Stimulated activated CD8-positive, alpha-beta memory T cell treated with anti-CD3 and anti-CD28 coated beads, Interleukin-12 subunit alpha, Interleukin-12 subunit beta, amount 100 ng/mL, for 1 hour (primary cell): ENCODE measurements at places on chromosomes 4 and X.

DNA sequence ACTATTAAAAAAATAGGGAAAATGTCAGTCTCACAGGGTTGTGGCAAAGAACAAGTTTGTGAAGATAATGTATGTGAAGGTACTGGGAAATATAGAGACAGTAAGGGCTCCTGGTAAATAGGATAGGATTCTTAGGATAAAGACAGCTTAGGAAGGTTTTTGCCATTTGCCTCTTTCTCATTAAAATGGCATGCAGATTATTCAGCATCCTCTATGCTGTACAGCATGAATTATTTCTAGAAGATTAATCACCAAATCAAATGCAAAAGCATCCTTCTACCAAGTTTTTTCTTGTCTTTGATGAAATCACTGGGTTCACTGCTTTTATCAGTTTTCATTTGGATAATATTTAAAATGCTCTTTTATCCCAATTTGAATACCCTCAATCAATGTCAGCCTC lies 142.8 kb downstream of the NDST3 start:
- no peak for DNase-seq

GRCh38 chrX:31349515-31349914 lies 277.7 kb upstream of the FTHL17 start:
- DNase-seq, result no peak

DNA sequence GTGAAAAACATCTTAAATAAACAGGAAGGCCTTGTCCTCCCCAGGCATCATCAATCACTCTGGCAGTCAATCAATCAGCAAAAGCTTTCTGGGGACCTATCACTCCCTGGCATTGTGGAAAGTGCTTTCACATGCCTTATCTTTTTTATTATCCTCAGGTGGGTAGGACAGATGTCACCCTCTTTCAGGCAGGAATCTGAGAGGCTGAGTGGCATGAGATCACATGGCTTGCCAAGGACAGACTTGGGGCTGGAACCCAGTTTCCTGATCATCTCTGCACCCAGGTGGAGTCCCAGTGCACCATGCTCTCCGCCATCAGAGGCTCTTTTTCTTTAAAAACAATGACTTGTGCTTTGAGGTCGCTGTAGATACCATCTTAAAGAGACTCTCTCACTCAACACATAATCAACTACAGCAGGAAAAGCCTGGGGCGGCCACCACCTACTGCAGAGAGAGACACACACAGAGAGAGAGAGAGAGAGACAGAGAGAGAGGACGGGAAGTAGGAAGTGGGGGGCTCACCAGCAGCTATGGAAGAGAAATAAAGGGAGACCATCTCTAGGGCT lies 282.7 kb downstream of the PTTG2 start:
- DNase-seq, result no peak

DNA sequence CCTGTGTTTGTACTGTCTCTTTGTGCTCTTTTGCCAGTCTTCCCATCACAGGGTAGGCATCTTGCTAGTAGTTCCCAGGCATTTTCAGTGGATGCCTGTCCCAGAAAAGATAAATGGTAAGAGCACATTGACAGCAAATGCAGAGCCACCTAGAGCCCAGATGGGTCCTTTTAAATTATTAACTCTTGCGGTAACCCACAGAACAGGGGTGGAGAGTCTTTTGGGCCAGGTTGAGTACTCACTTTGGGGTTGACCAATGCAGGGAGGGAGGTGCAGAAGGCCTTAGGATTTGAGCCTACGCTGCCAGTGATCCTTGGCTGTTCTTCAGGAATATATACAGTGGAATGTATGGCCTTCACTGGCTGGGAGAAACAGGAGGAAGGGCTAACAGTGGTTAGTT lies 173.8 kb downstream of the MSN start:
- no peak for DNase-seq

GRCh38 chrX:108209006-108209554 lies 117.5 kb downstream of the ATG4A start:
- DNase-seq, result no peak

DNA sequence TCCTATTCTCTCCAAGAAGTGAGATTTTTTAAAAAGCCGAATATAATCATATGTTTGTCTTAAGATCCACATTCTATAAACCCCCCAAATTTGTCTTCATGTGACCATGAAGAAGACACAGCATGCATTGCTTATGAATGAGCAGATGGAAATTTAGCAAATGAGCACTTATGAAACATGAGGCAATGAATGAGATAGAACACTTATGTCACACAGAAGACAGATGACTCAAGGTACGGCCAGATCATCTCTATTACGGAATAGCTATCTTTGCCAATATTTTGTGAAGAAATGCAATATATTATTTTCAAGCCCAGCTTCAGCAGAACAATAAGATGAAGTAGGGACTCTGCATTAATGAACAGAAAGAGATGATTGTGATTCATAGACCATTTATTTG lies 21.4 kb downstream of the PHEX start:
- DNase-seq, result no peak

DNA sequence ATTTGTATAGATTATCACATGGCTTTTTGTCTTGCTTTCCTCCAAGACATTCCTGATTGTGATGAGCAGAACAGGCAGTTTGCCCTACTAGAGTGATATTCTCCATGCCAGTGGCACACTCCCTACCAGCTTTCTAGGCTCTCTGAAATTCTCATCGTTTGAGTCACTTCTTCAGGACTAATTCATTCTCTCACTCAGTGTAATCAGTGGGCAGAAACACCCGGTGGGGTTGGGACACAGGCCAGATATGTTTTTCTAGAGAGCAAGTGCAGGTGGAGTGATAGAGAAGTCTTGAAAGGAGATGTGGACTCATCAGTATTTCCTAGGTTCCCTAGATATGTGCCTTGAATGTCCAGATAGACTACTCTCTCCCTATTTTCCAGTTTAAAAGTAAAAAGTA lies 13.1 kb downstream of the RAB33A start:
- no peak for DNase-seq

- DNase-seq, result no peak
Observed at GRCh38 chr4:40225497-40225896, 28.7 kb downstream of the RHOH start.

DNA sequence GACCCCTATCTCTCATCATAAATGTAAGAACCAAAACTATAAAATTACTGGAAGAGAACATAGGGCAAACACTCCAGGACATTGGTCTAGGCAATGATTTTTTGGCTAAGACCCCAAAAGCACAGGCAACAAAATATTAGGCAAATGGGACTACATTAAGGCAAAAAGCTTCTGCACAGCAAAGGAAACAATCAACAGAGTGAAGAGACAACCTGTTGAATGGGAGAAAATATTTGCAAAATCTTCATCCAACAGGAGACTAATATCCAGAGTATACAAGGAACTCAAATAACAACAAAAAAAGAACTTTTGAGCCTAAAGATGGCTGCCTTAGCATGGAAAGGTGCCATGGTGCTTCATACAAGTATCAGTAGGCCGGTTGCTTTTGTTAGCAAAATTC lies 111.1 kb upstream of the FMR1 start:
- no peak for DNase-seq

- no peak for DNase-seq
Observed at GRCh38 chr4:94544811-94545210, 93.1 kb downstream of the PDLIM5 start.

DNA sequence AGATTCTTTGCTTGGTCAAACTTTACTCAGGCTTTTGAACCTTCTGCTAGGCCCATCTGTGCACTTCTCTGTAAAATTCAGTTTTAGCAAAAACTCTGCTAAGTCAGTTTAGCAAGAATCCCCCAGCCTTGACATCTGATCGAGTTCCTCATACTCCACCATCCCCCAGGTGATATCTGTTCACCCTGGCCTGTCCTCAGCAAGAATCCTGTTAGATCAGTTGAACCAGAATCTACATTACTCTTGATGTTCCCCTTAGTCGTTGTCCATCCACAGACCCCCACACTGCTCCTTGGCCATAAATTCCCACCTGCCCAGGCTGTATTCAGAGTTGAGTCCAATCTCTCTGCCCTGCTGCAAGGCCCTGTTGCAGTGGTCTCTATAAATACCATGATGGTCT lies 162.6 kb downstream of the ZNF674 start:
- DNase-seq, result no peak

DNA sequence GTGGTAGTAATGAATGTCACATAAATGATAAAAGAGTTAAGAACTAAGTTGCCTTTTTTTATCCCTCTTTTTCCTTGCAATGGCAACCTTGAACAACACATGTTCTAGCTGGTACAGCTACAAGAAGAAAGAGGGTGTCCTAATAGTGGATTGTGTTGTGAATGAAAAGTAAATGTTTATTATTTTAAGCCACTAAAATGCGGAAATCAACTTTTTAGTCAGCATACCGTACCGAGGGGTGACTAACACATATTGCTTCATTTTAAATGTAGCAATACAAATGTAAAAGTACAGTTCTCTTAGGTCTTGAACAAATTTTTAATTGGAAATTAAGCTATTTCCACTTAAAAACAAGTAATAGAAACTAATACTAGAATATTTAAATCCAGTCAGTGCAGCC lies 17.7 kb upstream of the AP1AR start:
- no peak for DNase-seq

DNA sequence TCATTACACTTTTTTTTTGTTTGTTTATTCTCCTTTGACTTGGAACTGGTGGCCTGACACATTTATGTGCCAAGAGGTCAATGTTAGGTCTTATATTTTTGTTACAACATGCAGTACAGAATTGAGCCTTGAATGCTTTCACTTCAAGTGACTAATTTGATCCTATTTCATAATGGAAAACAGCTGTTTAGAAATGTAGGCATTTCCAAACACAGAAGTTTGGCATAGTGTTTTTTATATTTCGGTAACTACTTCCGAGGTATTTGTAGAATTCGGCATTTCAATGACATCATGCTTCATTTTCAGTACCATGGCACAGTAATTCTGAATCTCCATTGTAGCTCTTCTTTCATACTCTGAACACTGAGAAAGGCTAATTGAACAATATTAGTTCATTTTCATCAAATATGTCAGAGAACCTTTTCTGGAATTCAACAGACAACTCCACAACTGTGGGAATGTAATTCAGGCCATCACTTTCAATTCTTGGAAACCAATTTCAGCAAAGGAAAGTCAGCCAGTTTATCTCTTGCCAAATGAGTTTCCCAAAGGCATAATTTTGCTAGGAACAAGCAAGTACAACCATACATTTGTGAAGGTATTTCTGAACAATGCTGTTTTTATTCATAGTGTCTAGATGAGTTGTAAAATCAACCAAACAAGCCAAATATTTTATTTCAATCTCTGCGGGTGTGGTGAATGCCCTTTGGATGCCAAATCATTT lies 11.4 kb downstream of the FAM120C start:
- no peak for DNase-seq

DNA sequence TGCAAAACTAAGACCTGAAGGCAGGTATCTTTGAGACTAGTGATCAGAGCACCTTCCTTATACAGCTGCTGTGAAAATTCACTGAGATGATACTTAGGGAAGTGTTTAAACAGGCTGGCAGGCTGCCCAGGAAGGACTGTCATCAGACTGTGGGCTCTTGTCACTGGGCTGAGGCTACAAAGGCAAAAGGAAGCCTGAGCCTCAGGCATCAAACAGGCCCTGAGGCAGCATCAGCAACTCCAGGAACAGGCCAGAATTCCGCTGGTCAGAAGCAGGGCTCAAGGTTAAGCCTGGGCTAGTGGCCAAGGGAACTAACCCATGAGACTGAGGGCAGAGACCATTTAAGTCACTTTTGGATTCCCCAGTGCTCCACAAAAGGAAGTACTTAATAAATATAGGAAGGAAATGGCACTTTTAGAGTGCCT lies 12.8 kb downstream of the PJA1 start:
- DNase-seq, result no peak

DNA sequence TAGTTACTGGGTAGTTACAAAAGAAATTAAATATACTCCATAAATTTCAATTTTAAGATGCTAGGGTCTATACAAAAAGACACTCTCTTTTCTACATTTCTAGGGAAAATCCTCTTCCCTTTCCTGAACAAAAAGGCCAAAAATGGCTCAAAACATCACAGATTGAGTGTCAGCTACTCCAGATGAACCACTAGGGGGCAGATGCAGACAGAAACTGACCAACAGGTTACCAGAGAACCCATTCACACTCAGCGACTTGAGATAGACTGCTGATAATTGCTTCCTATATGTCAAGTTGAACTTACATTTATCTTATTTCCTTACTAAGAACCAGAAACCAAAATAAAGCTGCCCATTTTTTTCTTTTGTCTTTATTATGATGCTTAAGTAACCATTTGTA lies 83.4 kb upstream of the MID1IP1 start:
- DNase-seq, result no peak

- no peak for DNase-seq
Observed at GRCh38 chr4:85445050-85445639, 29.8 kb upstream of the ARHGAP24 start.

- no peak for DNase-seq
Observed at GRCh38 chr4:147960971-147961370, 229.1 kb downstream of the ARHGAP10 start.

GRCh38 chr4:58564695-58565475 lies 1454.7 kb upstream of the IGFBP7 start:
- no peak for DNase-seq

GRCh38 chr4:72405417-72405816 lies 163.6 kb downstream of the ADAMTS3 start:
- DNase-seq, result no peak

DNA sequence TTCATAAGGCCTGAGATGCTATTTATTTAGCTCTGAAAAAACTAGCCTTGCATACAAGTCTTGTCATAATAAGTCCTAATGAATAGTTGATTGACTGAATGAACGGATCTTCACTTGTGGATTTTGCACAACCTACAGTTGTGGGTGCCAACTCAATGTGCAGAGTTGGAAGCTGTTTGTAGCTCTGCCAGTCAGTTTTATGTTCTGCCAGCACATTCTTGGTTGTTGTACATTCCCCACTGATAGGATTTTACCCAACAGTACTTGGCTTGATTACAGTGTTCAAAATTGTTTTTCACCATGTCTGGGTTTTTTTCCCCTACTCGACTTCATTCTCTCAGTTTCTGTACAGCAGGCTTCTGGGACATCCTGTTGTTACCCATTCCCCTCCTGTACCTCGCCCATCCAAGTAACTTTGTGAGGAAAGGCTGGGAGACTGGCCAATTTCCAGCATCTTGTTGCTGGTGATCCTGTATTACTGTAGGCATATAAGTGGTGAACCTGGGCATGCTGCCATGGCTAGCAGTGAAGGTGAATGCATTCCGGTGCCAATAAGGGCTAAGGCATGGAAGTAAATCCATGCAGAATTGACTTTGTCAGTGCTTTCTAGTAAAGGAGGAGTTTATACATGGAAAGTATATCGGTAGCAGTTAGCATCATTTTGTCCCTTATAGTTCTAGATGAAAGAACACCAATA lies 22.8 kb downstream of the IL1RAPL1 start:
- no peak for DNase-seq
